ENCODE measurements at places on chromosomes 3 and 15. TPM values are rescaled to one million over a fixed set of nuclear protein-coding genes. Genes with fewer than 3 reads are reported as not detected.

DNA sequence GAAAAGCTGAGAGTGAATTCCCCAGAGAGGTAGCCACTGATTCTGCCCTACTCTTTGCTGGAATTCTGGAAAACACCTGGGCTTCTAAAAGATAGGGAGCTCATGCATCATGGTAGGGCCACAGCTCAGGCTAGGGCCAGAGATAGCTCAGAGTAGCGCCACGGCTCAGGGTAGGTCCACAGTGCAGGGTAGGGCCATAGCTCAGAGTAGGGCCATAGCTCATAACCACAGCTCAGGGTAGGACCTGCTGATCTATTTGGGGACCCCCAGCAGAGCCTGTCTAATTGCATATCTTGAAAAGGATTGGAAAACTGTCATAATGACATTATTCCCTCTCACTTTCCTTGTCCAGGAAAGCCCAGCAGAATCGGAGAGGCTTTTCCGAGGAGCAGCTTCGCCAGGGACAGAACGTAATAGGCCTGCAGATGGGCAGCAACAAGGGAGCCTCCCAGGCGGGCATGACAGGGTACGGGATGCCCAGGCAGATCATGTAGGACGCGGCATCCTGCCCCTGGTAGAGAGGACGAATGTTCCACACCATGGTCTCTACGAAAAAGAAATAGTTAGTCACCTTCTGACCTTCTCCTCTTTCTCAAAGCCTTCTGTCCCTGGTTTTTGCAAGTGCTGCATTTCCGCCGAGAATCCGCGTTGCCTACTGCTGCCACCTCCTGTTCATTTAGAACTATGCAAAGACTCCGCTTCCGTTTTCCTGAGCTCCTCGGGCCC, 14.5 kb downstream of the TAGLN3 start:
- peak; percentile 74 for DNase-seq

- no peak for DNase-seq
These were observed 64.7 kb downstream of the ISL2 start for GRCh38 chr15:76401285-76401684.

Gene HAUS2
- total RNA-seq, result 16.0 TPM

GRCh38 chr15:55319537-55320237, 665 bp downstream of the PIGB start:
- DNase-seq, result no peak

GRCh38 chr15:33757516-33758232, 210.6 kb upstream of the CHRM5 start:
- no peak for DNase-seq

GRCh38 chr3:4722103-4722502, 229.0 kb downstream of the ITPR1 start:
- peak; percentile 56 for DNase-seq

Gene HHLA2
- not detected for total RNA-seq

DNA sequence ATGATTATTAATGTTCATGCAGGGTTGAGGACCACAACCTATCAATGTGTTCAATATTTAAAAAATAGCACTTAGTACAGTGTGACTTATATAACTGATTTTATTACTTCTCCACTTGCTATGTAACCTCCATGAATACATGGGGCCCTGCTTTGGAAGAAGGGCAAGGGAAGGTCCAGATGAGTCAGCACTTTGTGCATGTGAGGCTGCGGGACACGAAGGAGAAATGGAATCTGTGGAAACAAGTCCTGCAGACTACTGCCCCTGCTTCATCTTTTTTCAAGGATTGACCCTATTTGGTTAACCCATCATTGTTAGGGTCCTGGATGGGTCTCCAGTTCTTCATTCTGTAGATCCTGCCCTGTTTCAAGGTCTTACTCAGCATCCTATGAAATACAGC, 1.6 kb downstream of the NXPE3 start:
- no peak for DNase-seq

Gene RARRES1
- total RNA-seq, result 323 TPM

Gene ARHGEF3
- 41.6 TPM for total RNA-seq

Measured in aorta (tissue), 5 donors.